Omental fat pad (tissue), 4 donors: ENCODE measurements at places on chromosomes 3 and 15.

DNA sequence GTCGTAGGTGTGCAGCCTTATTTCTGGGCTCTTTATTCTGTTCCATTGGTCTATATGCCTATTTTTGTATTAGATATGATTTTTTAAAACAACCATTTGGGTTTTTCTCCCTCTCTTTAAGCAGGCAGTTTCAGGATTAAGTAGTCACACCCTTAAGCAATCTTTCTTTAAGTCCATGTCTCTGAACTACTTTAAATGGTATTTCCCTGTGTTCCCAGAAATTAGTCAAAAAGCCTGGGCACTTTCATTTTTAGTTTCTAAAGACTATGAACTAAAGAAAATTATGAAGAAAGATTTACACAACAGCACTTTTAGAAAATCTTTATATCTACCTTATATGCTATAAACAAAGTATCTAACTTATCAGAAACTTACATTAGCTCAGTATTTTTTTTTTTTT, 110.3 kb downstream of the FAIM start:
- DNase-seq = no peak

DNA sequence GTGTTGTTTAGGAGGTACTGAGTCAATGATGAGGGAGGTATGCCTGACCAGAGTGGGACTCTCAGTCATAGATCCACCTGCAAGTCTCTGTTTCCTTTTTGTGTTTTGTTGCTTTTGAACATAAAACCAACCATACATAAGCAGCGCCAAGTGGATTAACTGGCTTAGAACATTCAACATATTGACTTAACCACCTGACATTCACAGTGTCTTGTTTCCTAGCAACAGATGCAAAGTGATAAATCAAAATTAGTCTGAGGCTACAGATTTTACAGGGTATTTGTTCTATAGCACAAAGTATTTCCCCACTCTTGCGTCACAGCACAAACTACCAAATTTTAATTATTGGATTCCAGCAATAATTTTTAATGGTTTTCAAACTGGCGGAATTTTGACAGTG, 283.8 kb downstream of the BBX start:
- no peak for DNase-seq

DNA sequence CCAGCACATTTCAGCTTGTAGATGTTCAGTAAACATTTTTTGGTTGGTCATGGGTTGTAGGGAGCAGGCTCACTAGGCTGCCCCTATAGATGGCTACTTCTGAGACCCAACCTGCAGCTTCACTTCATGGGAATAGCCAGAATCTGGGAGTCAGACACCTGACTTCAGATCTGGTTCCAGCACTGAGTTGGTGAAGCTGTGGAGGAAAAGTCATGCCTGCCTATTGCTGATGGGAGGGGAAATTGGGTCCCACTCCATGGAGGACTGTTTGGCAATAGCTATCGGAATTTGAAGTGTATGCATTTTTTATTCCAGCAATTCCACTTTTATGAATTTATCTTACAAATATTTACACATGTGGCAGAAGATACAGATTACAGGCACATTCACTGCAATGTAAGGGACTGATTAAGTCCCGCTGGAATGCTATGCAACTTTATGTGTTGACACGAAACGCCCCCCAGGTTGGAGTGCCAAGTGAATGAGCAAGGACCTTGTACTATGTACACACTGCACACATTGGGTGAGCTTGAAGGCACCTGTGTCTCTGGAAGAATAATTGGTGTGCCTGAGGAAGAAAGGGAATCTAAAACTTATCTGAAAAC, 7.8 kb upstream of the CCR1 start:
- no peak for DNase-seq

DNA sequence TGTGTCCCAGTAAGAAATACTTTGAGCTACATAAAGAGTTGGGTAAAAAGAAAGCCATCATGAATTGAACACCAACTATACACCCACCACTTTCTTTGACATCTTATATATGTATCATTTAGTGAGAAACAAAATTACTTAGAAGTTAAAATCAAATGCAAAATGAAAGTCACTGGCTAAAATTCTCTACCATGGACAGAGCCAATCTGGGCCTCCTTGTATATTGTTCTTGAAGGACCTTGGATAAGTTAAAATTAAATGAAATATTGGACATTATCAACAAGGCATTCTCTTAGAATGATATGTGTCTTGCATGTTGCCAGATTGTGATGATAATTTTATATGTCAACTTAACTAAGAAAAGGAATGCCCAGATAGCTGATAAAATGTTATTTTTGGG, 64.2 kb upstream of the CHL1 start:
- no peak for DNase-seq

DNA sequence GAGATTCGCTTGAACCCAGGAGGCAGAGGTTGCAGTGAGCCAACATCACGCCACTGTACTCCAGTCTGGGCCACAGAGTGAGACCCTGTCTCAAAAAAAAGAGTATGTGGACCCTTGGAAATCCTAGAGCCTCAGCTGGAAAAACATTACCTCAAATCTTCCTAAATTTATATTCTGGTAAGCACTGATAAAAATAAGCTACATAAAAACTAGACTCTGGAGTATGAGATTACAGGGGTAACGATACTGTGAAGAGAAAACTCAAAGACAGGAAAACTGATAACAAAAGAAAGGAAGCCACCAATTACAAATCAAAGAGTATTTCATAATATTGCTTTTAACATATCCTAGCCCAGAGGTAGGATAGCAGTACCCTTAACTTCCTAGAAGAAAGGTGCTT, 30.3 kb downstream of the SETD2 start:
- DNase-seq = no peak

DNA sequence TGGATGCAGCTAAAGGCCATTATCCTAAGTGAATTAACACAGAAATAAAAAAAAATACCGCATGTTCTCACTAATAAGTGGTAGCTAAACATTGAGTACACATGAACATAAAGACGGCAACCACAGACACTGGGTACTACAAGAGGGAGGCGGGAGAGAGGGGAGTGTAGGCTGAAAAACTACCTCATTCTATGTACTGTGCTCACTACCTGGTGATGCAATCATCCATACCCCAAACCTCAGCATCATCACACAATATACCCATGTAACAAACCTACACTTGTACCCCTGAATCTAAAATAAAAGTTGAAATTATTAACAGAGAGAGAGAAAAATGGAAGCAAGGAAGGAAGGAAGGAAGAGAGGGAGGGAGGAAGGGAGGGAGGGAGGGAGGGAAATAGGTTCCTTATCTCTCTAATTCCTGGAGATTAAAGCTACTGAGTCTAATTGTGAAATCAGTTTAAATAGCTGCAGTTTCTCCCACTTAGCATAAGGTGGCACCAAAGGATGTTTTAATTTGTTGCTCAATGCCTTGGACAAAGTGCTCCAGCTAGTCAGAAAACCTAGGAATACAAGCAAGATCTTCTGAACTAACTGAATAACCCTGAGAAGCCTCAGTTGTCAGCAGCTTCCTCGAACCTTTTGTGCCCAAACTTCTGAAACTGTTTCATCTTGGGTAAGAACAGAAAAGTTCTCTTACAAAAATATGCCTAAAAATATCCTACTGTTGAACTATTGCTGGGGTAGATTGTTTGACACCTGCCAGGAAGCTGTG, 79.4 kb upstream of the ATP11B start:
- no peak for DNase-seq

- no peak for DNase-seq
Measured at GRCh38 chr3:71214016-71214415, 369.5 kb downstream of the FOXP1 start.

DNA sequence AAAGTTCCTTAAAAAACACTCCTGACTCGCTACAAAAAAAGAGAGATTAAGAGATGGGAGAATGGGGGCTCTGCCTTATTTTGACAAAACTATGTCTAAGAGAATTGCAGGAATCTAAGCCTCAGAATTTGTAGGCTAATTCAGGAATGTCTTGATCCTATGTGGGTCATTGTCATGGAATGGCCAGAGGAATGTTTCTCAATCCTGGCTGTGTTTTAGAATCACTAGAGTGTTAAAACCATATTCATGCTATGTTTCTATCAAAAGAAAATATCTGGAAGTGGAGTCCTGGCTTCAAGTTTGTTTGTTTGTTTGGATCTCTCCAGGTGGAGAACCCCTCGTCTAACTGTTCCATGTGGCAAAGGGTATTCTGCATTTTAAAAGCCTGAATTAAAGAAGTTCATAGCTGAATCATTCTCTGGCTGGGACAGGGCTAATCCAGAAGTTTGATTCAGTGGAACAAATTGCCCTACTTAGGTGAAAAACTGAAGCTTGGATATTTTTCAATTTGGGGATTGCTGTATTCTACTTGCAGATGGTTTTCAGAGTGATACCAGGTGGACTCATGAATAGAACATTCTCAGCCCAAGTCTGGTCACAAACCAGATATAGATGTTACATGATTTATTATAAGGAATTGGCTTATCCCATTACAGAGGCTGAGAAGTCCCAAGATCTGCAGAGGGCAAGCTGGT, 28.2 kb downstream of the GJD2 start:
- no peak for DNase-seq

DNA sequence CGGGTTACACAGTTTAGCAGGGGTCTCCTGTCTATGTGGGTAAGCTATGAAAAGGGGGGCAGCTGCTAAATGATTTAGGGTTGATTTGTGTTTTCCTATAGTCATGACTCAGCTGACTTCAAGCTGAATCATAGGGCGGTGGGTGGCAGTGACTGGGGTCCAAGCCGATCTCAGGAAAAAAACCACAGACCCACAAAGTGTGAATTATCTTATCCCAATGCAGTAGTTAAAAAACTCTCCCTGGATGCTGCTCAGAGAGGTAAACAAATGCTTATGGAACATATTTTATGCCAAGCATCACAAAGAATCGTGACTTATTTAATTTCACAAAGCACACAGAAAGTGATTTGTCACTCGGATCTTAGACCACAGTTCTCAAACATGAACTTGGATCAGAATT, 18.4 kb upstream of the TOPAZ1 start:
- DNase-seq = no peak

DNA sequence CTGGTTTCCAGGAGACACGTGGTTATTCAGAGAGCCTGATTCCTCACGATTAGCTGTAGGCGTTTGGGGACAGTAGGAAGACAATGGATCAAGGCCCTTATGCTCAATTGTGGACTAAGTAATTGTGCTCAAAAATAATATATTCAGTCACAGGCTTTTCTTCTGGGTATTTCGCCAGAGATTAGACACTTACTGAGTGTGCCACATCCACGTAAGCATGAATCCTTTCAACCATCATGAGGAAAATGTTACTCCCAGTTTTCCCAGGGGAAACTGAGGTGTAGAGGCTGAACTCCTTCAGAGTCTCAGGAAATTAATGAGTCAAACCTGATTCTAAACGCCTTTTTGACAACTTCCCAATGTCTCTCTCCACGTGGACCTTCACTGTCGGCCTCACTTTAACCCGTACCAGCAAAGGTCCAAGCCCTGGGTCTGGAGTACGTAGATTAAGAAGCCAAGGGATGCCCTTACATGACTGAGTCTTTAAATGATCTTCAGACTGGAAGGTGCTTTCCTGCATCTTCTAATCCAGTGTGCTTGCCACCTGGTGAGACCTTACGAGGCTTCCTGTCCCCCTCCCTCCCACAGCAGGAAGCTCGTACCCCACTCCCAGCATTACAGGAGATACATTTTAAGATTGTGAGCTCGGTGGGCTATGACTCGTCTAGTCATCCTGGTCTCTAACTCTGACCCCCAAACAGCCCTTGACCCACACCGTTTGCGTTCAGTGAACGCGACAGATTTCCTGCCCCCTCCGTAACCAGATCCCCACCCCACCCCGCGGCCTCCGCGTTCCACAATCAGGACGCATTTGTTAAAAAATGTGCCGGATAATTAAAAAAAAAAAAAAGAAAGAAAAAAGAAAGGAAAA, 1.7 kb downstream of the PKM start:
- no peak for DNase-seq
